ENCODE measurements at places on chromosomes 11 and 22.

- DNase-seq = no peak
Measured at GRCh38 chr11:94864506-94865045, 96.4 kb downstream of the AMOTL1 start.

GRCh38 chr22:22825213-22825593, 62.4 kb upstream of the IGLL5 start:
- DNase-seq = no peak

DNA sequence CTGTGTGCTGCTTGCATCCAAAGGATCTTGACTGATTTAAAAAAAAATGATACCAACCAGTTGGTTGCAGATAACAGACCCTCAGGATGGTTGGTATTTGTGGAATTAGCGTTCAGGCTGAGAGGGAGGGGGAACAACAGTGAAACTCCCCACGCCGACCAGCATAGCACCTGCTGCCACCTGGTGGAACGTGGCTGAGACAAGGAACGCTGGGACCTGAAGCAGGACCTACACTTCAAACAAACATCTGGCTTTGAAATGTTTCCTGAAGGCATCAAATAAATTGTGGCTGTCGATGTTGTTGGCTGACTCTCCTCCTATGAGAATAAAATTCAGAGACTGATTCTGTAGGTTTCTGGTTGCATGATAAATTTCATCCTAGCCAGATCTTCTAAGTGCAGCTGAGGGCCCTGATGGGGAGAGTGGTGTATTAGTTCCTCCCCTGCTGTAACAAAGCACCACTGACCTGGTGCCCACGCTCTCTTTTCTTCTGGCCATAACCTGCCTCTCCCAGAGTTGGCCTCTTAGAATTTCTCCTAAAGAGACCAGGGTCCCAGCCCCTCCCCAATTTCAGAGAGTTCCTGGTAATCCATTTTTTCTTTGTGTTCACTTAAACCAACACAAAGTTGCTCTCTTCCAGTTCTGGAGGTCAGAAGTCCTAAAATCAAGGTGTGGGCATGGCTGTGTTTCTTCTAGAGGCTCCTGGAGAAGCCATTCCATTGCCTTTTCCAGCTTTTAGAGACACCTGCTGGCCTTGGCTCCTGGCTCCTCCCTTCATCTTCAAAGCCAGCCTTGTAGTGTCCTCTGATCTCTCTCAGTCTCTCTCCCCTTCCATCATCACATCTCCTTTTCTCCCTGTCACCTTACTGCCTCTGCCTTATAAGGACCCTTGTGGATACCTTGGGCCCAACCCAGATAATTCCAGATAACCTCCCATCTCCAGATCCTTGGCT, 17.3 kb downstream of the APOL2 start:
- no peak for DNase-seq

- peak; percentile 31 for DNase-seq
Measured at GRCh38 chr11:43868852-43869567, 11.6 kb upstream of the ALKBH3 start.

- DNase-seq = peak; percentile 78
Measured at GRCh38 chr22:39236321-39237317, 8.2 kb downstream of the PDGFB start.

- no peak for DNase-seq
Measured at GRCh38 chr11:123098990-123099389, 37.1 kb upstream of the HSPA8 start.

DNA sequence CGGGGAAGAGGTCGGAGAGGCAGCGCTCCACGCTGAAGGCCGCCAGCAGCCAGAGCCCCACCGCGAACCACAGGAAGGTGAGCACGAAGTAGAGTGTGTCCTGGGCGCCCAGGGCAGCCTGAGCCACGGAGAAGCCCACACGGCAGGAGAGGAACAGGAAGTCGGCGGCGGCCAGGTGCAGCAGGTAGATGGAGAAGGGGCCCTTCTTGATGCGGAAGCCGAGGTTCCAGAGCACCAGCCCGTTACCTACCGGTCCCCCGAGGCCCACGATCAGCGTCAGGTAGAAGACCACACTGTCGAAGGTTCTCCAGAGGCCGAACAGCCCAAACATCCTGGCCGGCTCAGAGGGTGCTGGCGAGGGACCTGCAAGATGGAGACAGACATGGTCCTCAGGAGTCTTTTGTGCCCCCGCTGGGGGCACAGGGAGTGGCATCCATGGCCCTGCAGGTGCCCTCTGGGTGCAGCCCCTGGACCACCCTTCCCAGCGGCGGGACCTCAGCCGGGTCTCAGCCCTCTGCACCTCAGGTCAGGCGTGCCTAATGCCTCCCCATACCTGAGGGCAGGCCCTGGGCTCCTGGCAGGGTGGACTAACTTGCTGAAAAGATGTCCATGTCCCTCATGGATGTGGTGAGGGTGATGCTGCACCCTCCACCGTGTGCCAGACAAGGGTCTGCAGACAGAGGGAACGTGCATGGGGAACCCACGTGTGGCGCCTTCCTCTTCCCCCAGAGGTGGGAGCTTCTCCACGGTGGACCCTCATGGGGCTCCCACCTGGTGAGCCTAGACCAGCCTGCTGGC, at the start of gene MRGPRG:
Gene MRGPRG (minus strand): TSS at position 331 of the 798 bp plus-strand sequence. CDS start 0 bp downstream, at position 331.
- DNase-seq = no peak

DNA sequence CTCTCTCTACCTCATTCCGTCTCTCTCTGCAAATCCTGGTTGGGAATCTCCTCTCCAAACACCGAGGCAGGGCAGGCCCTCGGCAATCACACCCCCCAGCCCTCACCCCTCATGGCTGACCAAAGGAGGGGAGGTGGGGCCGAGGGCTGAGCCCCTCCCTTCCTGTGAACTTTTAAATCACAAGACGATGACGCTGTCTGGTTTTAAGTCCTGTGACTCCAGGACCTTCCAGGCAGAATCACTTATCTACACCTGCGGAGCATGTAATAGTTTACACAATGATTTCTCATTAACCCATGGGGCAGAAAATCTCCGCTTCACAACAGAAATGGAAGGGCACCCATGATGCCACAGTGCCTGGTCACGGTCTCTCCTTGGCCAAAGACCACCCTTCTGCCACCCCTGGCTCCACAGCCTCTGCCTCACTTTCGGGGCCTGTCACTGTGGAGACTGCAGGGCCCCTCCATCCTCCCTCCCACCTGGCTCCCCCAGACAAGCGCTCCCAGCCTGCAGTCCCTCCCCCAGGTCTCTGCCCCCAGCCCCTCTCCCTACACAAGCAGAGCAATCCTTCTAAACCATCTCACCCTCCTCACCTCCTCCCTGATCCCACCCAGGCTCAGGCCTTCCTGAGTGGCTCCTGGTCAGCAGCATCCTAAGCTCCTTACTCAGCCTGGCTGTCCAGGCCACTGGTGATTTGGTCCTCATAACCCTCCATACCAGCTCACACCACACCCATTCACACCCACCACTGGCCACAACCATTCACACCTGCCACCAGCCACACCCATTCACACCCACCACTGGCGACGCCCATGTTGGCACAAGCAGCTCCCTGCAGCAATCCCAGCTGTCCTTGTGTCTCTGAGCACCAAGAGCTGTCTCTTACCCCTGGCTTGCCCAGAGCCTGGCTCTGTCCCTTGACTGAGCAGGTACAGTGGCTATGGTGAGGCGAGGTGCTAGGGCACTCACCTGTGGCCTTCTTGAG, 30.7 kb upstream of the ARFGAP3 start:
- DNase-seq = no peak

GRCh38 chr11:17443000-17443399, 33.6 kb downstream of the ABCC8 start:
- DNase-seq = no peak

- no peak for DNase-seq
Measured at GRCh38 chr22:39475902-39476301, 19.1 kb downstream of the MGAT3 start.

DNA sequence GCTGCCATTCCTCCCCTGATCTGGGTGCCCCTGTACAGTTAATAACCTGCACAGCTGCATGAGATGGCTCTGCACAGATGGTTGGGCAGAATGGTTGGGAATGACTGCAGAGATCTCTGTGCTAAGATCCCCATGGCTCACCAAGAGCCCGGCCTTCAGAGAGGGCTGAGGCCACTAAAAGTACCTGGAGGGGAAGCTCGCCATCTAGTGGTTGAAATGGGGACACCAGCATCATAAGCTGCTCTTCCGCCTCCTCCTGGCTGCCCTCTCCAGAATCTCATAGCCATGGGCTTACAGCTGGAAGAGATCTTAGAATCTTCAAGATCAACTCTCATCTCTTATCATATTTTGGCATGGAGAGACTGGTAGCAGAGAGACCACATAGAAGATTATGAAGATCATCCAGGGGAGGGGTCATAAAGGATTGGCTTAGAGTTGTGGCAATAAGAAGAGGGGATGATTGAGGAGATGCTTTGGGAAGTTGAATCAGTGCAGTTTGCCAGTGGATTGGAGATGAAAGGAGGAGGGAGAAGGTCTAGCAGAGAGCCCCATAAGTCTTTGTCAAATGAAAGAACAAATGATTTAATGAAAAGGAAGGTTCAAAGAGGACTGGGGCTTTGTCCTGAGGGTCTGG, 22.0 kb upstream of the TLCD5 start:
- peak; percentile 64 for DNase-seq

DNA sequence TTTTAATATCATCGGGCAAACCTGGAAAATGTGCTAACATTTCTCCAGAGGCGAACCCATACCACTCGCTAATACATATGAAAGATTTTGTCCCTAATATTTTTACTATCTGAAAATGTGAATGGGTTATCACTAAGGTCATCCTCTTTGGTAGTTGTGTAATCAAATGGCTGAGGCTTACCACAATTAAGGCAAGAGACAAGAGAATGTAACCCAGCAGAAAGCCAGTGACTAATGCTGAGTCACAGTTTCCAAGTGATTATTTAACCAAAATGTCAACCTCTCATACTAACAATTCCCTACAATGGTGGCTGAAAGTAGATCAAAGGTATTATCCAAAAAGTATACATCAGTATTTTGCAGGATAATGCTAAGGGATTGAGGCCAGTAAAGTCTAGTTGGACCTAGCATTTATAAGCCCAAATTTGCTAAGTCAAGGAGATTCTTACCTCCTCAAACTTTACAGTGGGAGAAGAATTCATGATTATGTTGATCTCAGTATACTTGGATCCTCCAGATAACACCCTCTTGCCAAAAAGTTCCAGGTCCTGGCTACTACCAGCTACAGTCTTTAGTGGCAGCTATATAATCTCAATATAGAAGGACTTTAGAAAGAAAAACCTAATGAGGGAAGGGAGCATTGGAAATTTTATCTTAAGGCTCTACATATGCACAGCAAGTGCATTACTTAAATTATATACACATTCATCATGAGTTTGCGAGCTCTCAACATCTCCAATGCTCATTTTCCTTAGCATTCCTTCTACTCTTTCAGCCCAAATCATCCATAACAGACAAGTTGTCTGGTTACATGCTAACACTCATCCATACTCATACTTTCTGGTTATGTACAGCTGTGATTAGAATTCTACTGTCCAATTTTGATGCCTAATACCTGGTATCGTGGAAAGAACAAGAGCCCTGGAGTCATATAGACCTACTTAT, 25.4 kb downstream of the SIK3 start:
- DNase-seq = peak; percentile 70

DNA sequence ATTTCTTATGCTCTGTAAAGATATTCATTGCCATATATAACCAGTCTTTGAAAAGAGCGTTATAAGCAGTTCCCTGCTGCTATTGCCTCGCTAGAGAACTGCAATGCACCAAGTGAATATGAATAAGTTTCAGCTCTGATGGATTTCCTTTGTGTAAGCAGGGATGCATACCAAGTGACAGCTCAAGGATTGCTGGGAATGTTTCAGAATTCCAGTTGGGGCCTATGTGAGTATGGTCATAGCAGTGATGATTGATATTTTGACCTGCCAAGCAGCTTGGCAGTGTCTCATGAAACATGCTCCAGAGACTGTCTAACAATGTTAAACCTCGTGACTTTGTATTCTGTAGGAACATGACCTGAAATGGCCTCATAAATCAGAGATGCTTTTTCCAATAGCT, 312.6 kb downstream of the C11orf87 start:
- no peak for DNase-seq

DNA sequence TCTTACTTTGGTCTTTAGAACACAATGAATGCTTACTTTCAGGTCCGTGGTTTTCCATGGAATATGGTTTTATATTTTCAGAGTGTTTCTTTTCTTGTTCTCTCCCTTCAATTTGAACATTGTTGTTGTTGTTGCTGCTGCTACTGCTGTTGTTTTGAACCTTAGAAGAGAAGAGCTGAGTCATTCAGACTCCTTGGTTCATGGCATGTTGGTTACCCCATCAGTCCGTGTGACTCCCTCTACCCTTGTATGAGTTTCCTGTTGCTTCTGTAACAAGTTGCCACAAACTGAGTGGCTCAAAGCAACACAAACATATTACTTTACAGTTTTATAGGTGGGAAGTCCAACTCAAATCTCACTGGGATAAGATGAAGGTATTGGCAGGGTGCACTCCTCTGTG, 511.0 kb downstream of the INSC start:
- no peak for DNase-seq

GRCh38 chr11:116830184-116830912, 641 bp downstream of the APOC3 start:
- no peak for DNase-seq

GRCh38 chr11:93603225-93604007, 58.1 kb upstream of the CEP295 start:
- DNase-seq = no peak

GRCh38 chr11:76850815-76851214, 9.9 kb upstream of the ACER3 start:
- DNase-seq = no peak

GRCh38 chr11:58616594-58616993, 5.9 kb upstream of the CNTF start:
- no peak for DNase-seq

DNA sequence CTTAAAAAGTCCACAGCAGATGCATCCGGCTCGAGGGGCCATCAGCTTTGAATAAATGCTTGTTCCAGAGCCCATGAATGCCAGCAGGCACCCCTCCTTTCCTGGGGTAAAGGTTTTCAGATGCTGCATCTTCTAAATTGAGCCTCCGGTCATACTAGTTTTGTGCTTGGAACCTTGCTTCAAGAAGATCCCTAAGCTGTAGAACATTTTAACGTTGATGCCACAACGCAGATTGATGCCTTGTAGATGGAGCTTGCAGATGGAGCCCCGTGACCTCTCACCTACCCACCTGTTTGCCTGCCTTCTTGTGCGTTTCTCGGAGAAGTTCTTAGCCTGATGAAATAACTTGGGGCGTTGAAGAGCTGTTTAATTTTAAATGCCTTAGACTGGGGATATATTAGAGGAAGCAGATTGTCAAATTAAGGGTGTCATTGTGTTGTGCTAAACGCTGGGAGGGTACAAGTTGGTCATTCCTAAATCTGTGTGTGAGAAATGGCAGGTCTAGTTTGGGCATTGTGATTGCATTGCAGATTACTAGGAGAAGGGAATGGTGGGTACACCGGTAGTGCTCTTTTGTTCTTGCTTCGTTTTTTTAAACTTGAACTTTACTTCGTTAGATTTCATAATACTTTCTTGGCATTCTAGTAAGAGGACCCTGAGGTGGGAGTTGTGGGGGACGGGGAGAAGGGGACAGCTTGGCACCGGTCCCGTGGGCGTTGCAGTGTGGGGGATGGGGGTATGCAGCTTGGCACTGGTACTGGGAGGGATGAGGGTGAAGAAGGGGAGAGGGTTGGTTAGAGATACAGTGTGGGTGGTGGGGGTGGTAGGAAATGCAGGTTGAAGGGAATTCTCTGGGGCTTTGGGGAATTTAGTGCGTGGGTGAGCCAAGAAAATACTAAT, 1.9 kb downstream of the NEAT1 start:
- peak; percentile 43 for DNase-seq

- no peak for DNase-seq
Measured at GRCh38 chr11:79375818-79376550, 64.8 kb downstream of the TENM4 start.

Measured in hepatic stellate cell (primary cell).